HepG2 (cell line): ENCODE measurements at places on chromosomes 3 and 15. TPM values are rescaled to one million over a fixed set of nuclear protein-coding genes. Genes with fewer than 3 reads are reported as not detected.

PGBD4 gene
- total RNA-seq: 1.3 and 1.4 TPM in 2 replicates

POLR2M gene
- 48.5 and 61.8 TPM in 2 replicates for total RNA-seq

CASR gene
- not detected in 2 replicates for total RNA-seq

COLQ gene
- 0.31 TPM in 1 of 2 replicates, not detected in the other for total RNA-seq

ZNF80 gene
- total RNA-seq: not detected in 2 replicates

OR4M2 gene
- total RNA-seq: not detected in 2 replicates

TRH gene
- total RNA-seq: not detected in 2 replicates

GRCh38 chr3:133130168-133130567 lies 92.0 kb downstream of the TMEM108 start:
- no peak for DNase-seq

- peak; percentile 97 for DNase-seq
These were observed 35.4 kb upstream of the ESYT3 start for GRCh38 chr3:138398791-138399575.

DNA sequence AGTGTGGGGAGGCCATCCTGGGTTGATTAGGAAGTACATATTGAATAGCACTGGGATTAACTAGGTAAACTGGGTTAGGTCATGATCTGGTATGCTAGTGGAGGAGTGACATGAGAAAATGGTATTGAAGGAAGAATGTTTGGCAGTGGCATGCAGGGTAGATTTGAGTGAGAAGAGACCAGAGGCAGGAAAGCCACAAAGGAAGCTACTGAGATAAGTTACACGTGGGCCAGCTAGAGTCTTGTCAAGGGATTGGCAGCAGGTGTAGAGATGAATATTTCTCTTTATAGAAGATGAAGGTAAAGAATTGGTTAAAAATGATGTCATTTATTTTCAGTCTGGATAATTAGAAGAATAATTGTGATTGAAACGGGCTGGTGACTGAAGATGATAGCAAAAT lies 91.0 kb upstream of the TPRG1 start:
- no peak for DNase-seq

GRCh38 chr3:50177346-50177745 lies 14.1 kb upstream of the GNAT1 start:
- no peak for DNase-seq

DNA sequence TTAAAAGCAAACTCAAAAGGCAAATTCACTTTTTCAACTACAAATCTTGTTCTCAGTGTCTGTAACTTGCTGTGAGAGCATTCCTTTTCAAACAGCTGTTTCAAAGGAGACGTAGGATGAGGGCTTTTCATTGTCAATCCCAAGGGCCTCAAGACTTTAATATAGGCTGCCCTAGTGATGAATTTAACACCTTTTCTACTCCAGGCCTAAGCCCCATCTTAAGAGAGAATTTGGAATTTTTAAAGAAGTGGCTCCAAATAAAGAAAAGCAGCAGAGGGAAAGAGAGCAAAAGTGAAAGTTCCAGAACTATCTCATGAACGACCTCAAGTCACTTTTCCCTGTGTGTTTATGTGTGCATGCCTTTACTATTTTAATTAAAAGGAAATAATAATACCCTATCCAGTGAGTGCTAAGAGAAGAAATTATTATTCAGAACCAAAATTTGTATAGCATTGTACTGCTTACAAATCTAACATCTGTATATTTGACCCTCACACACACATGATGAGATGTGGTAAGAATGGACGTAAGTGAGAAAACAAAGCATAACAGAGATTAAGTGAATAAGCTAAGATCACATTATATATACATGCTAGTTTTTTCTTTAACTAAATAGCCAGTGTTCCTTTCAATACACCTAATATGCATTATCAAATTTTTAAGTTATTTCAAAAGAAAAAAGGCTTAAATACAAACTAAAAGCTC lies 196.4 kb downstream of the VGLL3 start:
- no peak for DNase-seq

DNA sequence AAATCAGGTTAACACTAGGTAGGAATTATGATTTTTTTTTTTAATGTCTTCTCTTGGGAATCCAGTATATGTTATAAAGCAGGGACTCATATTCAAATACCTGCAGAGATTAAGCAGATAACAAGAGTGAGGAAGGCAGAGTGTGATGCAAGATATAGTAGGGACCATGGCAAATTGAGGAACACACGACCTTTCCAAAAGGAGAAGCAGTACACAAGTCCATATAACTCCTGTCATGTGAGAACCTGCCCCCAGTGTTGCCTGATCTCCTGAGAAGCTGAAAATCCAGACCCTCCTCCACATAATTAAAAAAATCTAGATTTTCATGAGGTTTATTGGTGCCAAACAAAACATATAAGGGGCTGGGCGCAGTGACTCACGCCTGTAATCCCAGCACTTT lies 3.6 kb downstream of the RFC4 start:
- DNase-seq: no peak

- no peak for DNase-seq
These were observed 195.1 kb upstream of the LINGO1 start for GRCh38 chr15:77827860-77828259.

DNA sequence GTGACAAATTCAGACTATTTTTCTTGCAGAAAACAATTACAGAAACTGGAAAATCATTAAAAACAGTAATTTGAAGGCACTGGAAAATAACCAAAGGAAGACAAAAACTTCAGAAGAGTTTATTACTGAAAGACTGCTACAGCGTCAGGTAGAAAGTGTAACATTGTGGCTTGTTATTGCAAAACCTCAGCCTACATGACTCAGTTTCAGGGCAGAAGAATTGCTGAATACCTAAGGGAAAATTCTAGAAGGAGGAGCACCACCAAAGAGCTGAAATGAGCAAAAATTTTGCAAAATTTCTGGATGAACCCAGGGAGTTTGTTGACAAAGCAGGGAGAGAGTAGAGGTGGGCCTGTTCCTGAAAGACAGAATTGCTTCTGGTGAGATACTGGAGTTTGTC lies 219.6 kb downstream of the C3orf38 start:
- DNase-seq: no peak

DNA sequence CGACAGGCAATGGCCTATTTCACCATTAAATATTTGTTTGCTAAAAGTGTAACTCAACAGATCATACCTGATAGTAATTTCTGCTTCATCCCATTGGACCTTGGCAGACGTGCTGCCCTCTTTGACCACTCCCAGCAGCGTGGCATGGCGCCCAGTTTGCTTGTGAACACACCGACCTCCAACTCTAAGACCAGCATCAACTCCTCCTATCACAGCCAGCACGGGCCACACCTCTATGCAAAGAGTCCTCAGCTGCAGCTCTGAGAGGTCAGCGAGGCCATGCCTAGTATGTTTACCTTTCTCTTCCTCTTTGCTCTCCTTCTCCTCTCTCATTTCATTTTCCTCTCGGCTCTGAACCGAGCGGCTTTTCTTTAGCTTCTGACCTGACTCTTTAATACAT lies 80.6 kb downstream of the FBXL22 start:
- peak; percentile 16 for DNase-seq

DNA sequence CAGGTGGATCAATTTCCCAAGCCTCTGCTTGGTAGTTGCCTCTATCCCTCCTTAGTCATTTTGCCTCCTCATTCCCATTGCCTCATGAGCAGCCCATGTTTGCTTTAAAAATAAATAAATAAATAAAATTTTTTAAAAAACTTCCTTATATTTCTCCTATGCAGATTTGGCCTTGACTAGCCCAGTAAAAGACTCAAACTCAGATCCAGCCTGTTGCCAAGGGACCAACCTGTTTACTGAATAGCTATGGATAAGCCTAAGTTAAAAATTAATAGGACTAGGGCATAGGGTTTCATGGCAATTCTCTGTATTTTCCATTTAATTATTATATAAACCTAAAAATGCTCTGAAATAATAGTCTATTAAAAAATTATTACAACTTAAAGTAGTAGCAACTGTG lies 384.4 kb downstream of the RSL24D1 start:
- DNase-seq: no peak

GRCh38 chr3:177703788-177704187 lies 506.5 kb upstream of the TBL1XR1 start:
- DNase-seq: no peak

DNA sequence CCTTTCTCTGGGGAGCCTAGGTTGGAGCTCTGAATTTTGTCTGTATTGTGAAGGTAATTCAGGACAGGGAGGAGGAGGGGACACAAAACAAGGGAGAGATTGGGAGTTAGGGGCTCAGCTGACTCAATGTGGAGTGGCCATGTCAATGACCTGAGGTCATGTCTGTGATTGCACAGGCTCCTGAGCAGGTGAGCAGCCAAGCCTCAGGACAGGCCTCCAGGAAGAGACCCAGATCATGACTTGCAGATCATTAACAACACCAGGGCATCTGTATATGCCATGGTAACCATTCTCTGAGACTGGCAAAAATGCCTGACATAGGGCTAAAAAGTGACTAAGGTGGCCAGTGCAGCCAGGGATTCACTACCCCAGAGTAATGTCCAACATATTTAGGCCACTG lies 20.9 kb downstream of the ERICH6 start:
- DNase-seq: no peak

- no peak for DNase-seq
These were observed 478.0 kb downstream of the GABRG3 start for GRCh38 chr15:27448986-27449385.

GRCh38 chr3:189530822-189531221 lies 100.4 kb upstream of the TP63 start:
- DNase-seq: no peak

DNA sequence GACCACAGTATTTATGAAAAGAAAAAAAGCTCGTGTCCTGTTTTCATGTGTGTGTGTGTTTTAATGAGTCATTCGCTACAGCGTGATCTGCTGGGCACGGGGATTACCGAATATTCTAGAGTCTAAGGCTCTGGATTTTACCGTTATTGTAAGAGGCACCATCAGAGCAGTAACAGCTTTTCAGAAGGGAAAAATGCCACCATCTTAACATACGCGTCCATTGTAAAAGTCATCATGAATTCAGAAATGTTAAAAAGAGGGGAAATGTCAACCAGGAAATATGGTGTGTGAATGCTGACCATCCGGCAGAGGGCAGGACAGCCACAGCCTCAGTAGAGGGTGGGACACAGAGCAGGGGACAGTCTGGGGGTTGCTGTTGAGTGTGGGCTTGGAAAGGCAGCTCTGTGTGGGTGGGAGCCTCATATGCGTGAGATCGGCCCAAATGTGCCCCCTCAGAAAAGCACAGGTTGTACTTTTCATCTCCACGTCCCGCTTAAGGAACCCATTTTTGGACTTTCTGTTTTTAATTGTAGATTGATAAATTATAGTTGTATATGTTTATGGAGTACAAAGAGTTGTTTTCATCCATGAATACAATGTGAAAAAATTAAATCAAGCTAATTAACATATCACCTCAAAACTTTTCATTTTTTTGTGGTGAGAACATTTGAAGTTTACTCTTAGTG lies 69.6 kb downstream of the ASB7 start:
- peak; percentile 33 for DNase-seq

DNA sequence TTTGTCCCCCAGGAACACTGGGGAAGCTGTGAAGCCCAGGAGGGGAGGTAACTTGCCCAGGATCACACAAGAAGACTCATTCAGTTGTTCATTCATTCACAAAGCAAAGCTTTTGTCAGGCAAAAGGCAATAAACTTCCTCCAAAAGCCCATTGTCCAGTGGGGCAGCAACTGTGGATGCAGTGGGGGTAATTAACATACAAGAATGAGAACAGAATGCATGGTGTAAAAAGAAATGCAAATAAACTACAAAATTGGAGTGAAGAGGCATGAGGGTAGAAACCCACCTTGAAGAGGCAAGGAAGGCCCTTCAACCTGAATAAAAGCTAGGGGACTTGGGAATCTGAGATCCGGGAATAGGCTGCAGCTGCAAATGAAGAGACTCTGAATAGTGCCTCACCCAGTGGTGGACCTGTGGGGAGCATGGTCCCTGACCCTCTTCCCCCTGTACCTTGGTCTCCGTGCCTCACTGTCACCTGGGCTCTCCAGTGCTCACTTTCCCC lies 363.6 kb downstream of the CLSTN2 start:
- no peak for DNase-seq

DNA sequence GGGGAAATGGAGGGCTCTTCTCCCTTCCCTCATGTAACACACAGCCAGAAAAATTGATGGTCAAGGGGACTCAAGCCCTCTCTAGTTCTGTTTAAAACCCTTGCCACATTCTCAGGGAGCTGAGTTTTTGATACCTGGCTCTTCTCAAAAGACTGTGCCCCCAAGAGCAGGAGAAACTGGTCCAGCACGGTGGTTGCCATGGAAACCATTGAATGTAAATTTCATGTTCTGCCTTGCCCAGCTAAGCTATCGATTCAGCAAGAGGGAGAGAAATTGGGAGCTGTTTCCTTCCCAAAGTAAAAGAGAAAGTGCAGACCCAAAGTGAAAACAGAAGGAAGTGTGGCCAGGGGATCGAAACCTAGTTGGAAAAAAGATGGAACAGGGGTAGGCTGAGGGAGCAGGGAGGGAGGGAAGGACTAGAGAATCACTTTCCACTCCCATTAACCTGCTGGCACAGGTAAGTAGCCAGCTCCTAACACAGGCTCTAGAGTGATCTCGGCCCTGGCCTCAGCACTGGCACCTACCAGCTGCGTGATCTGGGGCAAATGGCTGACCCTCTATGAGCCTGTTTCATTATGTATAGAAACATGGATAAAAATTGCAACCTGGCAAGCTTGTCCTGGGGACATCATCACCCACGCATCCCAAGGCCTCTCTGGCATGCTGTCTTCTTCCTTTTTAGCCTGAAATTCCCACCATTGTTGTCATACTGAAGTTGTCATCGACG lies 140.9 kb downstream of the TPRA1 start:
- no peak for DNase-seq

DNA sequence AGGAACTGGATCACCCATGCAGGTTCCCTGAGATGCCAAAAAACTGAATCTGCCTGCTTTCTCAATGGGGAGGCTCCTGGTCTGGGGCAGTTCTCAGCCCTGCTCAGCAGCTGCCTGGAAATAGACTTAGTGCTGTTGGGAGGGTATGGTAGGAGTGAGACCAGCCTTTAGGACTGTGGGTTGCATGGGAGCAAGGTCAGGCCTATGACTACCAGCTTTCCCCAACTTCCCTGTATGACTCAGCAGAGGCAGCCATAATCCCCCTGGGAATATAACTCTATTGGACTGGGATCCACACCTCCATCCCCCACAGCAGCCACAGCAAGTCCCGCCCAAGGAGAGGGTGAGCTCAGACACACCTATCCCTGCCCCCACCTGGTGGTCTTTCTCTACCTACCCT lies 87.0 kb downstream of the CFAP44 start:
- no peak for DNase-seq

DNA sequence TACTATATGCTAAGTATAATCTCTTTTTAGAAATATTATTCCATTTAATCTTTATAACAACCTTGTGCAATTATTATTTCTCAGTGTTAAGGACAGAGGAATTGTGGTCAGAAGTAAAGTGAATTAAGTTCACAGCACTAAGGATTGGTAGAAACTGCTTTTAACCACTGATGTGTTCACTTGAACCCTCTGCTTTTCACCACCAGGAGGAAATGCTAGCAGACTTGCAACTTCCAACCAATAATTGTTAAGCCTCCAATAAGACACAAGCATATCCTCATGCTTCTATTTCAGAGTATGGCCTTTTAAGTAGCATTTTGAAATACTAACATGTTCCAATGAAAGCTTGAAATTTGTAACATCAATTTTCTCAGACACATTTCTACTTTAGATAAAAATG lies 527.4 kb downstream of the SI start:
- DNase-seq: no peak
